ENCODE measurements at places on chromosomes 6 and 20.

GRCh38 chr20:24609757-24610156 lies 140.3 kb downstream of the SYNDIG1 start:
- DNase-seq, result no peak

GRCh38 chr20:49695830-49696229 lies 17.8 kb downstream of the B4GALT5 start:
- DNase-seq, result no peak

GRCh38 chr6:124819346-124819745 lies 142.9 kb upstream of the RNF217 start:
- DNase-seq, result no peak

GRCh38 chr20:37158248-37158647 lies 20.9 kb upstream of the RPN2 start:
- no peak for DNase-seq
